ENCODE measurements at places on chromosomes 5 and 9.

DNA sequence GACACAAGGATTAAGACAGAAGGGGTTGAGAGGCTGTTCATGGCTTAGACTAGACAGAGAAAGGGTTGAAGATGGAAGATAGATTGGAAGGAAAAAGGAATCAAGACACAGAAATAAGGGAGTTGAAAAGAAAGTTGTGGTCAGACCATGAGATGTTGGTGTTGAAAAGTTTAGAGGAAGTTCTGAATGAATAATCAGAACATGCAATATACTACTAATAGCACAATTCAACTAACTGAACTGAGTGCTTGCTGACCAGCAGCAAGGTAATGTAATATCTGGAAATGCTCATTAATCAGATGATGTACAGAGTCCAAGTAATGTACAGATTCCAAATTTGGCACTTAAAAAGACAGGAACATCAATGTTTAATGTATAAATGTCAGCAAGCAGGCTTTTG, 10.6 kb upstream of the NNT start:
- DNase-seq = no peak

DNA sequence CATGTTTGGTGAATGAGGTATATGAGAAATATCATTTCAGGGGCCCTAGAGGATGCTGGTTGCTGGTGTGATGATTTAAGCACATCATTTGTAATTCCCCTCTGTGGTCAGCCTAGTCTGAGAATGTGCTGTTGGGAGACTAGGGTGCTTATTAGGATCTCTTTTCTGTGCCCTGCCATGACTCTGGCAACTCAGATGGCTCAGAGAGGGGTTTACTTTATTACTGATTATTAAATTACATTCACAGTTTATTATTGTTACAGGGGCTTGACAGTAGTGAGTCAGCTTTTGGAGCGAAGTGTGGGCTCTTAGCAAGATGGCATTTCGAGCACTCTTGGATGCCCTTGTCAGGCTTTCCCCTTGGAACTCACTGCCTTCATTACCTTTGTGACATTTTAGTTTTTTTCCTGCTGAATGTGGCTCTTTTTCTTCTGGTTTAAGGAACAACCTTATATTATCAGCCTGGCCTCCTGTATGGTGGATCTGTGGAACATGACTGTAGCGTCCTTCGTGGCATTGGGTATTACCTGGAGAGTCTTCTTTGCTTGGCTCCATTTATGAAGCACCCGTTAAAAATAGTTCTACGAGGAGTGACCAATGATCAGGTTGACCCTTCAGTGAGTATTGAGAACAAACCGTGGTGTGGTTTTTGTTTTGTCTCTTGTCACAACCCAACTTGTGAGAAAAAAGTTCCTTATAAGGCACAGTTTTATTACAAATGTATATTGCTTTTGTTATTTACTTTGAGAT, 33.8 kb downstream of the RCL1 start:
- no peak for DNase-seq

DNA sequence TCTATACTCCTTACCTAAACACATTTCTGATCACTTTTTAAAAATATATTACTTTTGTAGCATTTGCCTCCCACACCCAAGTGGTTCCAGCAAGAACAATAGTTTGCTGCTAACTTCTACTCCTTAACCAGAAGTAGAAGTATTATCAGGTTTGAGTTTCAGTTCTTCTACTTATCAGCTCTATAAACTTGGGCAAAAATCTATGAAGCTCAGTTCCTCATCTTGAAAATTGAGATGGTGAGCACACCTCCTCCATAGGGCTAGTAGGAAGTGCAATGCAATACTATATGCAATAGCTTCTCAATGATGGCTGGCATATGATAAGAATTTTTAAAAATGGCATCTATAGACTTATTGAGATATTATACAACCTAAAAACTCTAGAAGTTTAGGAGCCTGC, 283.7 kb downstream of the TLR4 start:
- no peak for DNase-seq

- no peak for DNase-seq
These were observed 60.0 kb downstream of the MAP1B start for GRCh38 chr5:72167257-72167656.

DNA sequence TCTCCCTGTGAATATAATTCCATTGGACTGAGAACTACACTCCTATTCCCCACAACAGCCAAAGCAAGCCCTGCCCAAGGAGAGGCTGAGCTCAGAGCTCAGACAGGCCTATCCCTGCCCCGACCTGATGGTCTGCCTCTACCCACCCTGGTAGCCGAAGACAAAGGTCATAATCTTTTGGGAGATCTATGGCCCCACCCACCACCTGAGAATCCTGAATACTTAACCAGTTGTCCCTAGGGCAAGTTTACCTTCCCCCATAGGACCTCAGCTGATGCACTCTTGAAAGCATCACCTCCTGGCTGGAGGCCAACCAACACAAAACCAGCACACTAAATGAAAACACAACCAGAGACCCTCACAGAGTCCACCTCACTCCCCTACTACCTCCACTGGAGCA, 167.5 kb downstream of the PRR16 start:
- DNase-seq = no peak

Measured in CD8-positive, alpha-beta T cell (primary cell).